Mesothelial cell of epicardium (in vitro differentiated cells): ENCODE measurements at places on chromosomes 16 and 17. TPM values are rescaled to one million over a fixed set of nuclear protein-coding genes. Genes with fewer than 3 reads are reported as not detected.

TAOK1 gene
- 84.7 to 92.1 TPM (median 86.7 TPM) in 3 replicates for total RNA-seq

GRCh38 chr17:6938637-6939036 is 57.2 kb upstream of the ALOX12 start:
- no peak overlapping the region for H3K27ac ChIP-seq
- H3K27me3 ChIP-seq, result no peaks in the 10 kb centered on the region
- DNase-seq, result no peak
- no peak overlapping the region for H3K4me3 ChIP-seq
- H3K36me3 ChIP-seq, result no peaks in the 10 kb centered on the region

DNA sequence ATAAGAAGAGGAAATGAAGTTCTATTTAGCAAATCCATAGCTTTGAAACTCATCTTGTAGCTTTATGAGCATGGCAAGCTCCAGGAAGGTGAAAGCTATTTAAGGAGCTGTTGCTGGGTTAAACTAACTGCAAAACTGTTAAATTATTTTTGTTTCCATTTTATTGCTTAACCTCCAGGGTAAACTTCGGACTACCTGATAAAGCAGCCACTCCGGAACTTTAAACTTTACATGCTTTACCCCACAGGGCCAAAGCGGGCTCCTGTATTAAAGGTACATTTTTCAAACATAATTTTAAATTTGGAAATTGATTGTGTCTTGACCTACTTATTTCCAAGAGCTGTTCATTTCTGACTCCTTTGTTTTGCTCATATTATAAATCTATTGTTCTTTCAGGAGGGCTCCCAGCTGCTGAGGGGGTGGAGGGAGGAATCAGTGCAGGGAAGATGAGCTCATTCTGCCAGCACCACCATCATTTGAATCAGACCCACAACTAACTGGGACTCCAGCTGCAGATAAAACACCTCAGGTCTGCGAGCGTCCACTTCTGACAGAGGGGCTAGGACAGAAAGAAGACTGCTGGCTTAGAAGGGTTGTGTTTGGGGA is 157.9 kb downstream of the IRX3 start:
- no peak for DNase-seq
- peaks cover 1% of the 10 kb centered on the region for H3K36me3 ChIP-seq
- H3K4me3 ChIP-seq, result no peak overlapping the region
- H3K27ac ChIP-seq, result no peak overlapping the region

- no peaks in the 10 kb centered on the region for H3K36me3 ChIP-seq
- no peak for DNase-seq
- no peaks in the 10 kb centered on the region for H3K4me1 ChIP-seq
- H3K27me3 ChIP-seq, result peaks cover 40% of the 10 kb centered on the region
- H3K4me3 ChIP-seq, result no peak overlapping the region
Measured at GRCh38 chr16:21224800-21225199, 8.7 kb upstream of the ANKS4B start.

NPIPB13 gene
- total RNA-seq, result 34.8 to 38.6 TPM (median 37.1 TPM) in 3 replicates

DNA sequence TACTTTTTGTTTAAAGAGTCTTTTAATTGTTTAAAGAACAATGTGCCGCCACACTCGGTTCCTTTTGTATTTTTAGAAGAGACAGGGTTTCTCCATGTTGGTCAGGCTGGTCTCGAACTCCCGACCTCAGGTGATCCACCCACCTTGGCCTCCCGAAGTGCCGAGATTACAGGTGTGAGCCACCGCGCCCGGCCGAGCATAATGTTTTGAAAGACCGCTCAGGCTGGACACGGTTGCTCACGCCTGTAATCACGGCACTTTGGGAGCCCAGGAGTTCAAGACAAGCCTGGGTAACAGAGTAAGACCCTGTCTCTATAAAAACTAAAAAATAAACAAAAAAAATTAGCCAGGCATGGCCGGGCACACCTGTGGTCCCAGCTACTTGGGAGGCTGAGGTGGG is 59.8 kb downstream of the RNF213 start:
- H3K4me1 ChIP-seq, result peaks cover 4% of the 10 kb centered on the region
- no peak for DNase-seq
- peaks cover 69% of the 10 kb centered on the region for H3K36me3 ChIP-seq
- no peak overlapping the region for H3K27ac ChIP-seq
- H3K4me3 ChIP-seq, result no peak overlapping the region
